ENCODE measurements at places on chromosomes 7 and 10.
A peak's percentile ranks its signal among the peaks of the same experiment; 100 is the strongest.

DNA sequence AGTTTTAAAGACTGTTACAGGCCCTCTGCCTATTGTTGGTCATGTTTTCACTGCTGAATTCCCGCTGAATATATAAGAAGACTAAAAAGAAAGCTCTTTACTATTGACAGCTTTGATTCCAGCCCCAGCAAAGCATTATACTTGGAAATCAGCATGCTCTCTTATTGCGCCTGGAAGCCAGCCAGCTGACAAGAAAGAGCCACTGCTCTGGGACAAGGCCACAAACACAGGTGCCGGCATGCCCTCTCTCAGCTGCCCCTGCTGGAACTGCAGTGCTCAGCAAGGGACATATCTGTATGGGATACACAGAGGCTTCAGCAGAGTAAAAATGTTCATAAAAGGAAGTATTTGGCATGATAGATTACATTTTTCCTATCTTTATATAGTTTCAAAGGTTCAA lies 523.9 kb downstream of the ADRA2A start:
- peak; percentile 1 for DNase-seq

GRCh38 chr10:101781655-101781983 lies 1.6 kb downstream of the NPM3 start:
- DNase-seq = no peak

- DNase-seq = peak; percentile 37
Measured at GRCh38 chr10:43229208-43230061, 37.4 kb downstream of the RASGEF1A start.

- no peak for DNase-seq
Measured at GRCh38 chr7:102093599-102094315, 192.9 kb upstream of the SH2B2 start.

- no peak for DNase-seq
Measured at GRCh38 chr7:41437257-41438196, 265.4 kb downstream of the INHBA start.

- no peak for DNase-seq
Measured at GRCh38 chr10:129602938-129603535, 136.0 kb downstream of the MGMT start.

DNA sequence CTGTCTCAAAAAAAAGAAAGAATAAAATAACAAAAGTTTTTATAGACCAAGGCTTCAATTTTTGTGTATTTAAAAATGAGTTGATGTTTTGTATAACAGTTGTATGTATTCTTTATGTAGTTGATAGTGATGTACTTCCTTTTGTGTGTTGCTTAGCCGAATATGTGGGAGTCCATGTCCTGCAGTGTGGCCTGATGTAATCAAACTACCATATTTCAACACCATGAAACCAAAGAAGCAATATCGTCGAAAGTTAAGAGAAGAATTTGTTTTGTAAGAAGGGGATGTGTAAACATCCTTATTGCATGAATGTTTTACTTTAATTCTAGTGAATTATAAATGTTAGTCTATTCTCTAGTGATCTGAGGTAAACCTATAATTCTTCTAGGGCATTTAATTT lies 56.6 kb downstream of the MPLKIP start:
- no peak for DNase-seq

DNA sequence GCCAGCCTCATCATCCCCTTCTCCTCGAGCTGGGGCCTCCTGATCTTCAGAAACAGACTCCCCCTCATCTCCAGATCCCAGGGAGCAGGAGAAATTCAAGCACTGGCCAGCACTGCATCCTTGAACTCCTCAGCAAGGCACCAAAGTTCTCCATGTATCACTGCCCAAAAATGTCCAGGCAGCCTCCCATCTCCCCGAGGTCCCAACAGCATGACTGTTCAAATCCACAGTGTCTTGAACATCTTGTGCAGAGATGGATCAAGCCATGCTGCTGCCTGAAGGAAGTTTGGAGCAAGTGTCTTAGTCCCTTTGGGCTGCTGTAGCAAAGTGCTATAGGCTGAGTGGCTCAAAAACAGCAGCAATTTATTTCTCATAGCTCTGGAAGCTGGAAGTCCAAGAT lies 115.5 kb upstream of the GALNT17 start:
- no peak for DNase-seq

- DNase-seq = no peak
Measured at GRCh38 chr7:47357361-47357760, 224.6 kb downstream of the TNS3 start.

GRCh38 chr10:98638920-98639319 lies 192.2 kb upstream of the HPS1 start:
- DNase-seq = no peak

- no peak for DNase-seq
Measured at GRCh38 chr10:119443970-119444660, 98.4 kb downstream of the RGS10 start.

DNA sequence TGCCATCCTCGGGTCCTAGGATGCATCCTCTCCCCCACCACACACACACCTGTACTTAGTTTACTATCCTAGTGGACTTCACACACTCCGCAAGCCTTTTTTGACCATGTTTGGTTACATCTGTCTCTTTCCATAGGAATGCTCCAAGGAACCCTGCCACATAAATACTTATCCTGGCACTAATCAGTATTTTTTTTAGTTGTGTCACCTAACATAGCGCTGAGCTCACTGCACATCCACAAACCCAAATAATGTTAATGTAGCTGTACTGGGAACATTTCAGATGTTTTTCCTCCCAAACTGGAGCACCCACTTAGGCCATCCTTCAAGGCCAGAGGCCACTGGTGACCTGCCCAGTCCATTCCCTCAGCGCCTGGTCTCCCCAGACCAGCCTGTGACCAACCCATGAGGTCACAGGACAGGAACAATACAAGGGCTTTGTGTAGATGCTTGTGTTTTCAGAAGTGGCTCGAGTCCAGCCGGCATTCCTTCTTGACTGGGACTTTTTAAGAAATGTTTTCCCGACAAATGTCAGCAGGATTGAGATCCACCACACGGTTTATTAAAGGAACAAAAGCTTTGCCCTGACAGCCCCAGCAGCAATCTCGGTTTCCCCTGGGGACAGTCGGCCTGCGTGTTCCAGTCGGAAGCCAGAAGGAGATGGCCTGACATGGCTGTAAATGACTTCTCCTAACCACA lies 181.4 kb downstream of the JCAD start:
- DNase-seq = no peak

GRCh38 chr10:95655571-95656290 lies 780 bp downstream of the ALDH18A1 start:
- DNase-seq = no peak

DNA sequence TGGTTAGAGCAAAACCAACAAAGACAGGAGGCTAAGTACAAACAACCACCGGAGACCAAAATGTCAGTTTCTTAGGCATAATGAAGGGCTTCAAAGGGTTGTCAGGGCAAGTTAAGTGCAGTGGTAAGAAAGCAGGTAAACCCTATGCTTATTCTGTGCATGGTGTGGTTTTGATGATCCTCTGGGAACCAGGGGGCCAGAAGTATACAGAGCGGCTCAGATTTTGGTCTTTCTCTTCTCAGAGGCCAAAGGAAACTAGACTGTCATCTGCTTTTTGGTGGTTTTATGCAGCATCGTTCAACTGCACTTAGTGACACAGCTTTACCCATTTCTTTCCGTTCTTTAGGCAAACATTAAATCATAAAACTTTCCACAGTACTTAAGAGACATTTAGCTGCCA lies 332.7 kb upstream of the CELF2 start:
- DNase-seq = no peak

GRCh38 chr7:55570218-55570873 lies 2.0 kb downstream of the VOPP1 start:
- no peak for DNase-seq

DNA sequence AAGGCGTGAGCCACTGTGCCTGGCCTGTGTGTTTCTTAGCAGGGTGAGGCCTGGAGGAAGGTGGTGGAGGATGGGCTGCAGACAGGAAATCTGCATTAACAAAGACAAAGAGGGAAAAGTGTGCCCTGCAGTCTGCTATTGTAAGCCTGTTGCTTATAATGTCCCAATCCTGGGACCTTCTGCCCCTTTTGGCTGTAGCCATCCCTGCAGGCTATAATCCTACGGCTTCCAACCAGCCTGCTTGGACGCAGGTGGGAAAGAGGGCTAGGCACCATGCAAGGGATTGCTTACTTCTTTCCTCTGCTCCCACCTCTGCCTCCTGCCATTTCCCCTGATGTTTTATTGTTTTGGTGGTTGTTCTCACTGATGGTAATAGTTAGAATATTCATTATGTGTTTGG lies 434.3 kb downstream of the PLXNA4 start:
- DNase-seq = no peak

DNA sequence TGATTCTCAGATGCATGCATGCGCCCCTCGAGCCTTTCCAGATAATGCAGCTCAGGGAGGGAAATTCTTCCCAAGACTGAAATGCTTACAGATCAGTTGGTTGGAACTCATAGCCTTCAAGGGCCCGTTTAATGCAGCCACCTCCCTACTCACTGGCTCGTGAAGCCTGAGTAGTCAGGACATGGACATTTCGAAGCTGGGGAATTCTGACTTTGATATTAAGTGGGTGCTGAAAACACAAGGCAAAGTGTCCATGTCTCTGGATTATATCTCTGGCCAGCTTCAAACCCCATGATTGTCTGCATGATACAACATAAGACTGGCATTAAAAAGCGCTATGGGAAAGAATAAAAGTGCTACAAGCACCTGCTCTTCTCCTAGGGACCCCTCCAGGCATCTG lies 207.5 kb downstream of the HERPUD2 start:
- DNase-seq = no peak
